Cortex of kidney (tissue), 1 donor: ENCODE measurements at places on chromosomes 4 and X.

DNA sequence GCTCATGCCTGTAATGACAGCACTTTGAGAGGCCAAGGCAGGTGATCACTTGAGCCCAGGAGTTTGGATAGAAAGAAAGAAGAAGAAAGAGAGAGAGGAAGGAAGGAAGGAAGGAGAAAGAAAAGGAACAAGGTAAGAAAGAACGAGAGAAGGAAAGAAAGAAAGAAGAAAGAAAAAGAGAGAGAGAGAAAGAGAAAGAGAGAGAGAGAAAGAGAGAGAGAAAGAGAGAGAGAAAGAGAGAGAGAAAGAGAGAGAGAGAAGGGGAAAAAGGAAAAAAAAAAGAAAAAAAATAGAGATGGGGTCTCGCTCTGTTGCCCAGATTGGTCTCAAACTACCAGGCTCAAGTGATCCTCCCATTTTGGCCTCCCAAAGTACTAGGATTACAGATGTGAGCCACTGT is 22.5 kb downstream of the ING2 start:
- no peak for DNase-seq

- DNase-seq, result no peak
Measured at GRCh38 chr4:135277068-135277979, 1075.7 kb upstream of the PABPC4L start.

DNA sequence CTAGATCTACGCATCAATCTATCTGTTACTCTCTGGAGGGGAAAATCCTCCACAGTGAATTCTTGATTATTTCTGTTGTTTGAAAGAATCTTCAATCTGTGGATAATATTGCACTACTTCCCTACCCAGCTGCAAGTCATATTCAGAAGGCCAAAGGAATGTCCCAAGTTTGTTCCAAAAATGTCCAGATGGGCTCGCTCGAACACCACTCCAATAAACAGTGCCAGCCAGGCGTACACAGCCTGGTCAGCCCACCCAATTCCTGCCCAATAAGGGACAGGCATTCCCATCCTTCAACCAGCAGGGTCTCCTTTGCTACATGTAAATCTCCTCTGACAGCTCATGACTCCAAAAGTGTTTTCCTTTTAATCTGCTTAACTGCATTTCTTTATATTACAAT is 80.7 kb upstream of the GPM6B start:
- DNase-seq, result no peak

GRCh38 chrX:97294041-97294440 is 410.3 kb downstream of the RPA4 start:
- DNase-seq, result no peak
